DMS153 (cell line): ENCODE measurements at places on chromosomes 1 and 21.
A peak's percentile ranks its signal among the peaks of the same experiment; 100 is the strongest.

DNA sequence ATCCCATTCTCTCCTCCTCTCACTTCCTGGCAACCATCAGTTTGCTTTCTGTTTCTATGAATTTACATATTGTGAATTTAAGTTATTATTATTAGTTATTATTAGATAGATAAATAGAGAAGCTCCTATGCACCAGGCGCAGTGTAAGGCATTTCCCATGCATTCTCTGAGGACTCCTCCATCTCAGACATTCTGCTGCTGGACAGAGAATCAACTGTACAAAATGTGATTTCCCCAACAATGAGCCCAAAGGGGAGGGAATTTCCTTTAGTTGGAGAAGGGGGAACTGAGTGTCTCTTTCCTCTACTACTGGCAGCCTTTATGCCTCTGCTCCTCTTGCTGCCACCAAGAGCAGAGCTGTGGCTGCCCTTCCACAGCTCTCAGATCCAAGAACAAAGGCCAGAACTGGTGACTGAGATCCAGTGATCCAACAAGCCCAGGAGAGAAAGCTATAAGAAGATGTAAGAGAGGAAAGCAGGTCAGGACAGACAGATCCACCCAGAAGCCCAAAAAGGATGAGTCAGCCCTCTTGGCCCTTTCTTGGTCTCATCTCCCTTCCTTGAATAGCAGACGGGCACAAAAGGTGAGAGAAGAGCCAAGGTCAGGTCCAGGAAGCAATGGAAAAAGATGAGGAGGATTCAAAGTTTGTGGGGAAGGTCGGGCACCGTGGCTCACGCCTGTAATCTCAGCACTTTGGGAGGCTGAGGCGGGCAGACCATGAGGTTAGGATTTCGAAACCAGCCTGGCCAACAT, 3.5 kb upstream of the IVL start:
- no peak for DNase-seq

- no peak for DNase-seq
Observed at GRCh38 chr1:197920414-197921117, 3.4 kb downstream of the LHX9 start.

DNA sequence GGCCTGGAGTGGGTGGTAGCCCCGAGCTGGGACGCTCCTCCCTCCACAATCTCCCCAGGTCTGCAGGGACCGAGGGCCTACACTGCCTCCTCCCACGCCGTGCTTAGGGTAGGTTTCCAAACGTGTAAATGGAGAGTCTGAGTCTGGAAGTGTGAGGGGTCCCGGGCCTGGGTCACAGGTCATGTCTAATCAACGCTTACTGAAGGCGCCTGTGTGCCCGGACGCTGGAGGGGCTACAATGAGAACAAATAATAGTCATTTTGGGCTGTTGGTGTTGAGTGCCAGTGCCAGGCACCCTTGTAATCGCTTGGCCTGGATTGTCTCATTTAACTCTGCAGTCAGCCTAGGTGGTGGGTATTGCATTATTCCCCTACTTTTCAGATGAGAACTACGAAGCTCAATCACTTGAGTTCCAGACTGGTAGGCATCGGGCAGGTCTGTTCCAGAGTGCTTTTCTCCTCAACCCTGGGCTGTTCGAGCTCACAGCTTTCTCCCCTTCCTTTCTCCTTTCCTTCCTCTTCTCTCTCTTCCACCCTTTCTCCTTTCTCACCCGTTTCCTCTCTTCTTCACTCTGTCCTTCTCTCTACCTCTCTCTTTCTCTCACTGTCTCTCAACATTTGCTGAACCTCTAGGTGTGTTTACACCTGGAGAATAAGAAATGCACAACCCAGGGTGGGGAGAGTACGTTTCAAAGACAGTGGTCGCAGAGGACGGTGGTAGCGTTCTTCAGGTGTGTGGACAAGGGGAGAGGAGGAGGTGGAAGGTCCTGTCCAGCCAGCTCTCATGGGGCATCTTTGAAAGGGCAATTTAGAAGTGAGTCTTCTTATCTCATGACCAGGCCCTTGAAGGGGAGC, 883 bp downstream of the SLC66A1 start:
- DNase-seq = no peak

DNA sequence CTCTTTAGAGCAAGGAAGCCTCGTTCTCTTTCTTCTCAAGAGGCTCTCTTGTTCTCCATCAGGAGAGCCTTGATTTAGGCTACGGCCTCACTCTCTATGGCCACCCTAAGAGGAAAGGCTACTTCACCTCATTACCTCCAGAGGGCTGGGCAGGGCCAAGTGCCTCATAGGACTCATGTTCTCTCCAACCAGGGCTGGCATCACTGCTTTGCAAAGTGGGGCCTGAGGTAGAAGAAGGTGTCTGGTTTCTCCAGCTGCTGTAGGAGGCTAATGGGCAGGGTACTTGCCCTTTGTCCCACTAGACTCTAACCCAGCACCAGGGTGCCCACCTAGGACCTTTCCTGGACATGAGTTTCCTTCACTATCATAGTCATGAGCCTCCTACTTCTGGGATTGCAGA, 2.1 kb upstream of the ATXN7L2 start:
- no peak for DNase-seq

DNA sequence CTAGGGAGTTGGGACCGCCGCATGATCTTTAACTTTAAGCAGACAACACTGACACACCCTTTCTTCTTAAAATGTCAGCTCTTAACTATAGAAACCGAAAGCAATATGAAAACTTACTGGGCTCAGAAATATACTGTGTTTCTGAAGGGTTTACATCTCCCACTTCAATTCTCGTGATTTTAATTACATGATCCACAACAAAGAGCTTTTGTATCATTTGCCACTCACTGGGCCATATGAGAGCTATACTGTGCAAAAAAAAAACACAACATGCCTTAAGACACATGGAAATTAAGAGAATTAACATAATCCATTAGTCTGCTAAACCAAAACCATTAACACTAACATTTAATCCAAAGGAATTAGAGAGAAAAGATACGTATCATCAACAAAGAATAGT, 35.0 kb upstream of the RAP1GAP start:
- DNase-seq = no peak

DNA sequence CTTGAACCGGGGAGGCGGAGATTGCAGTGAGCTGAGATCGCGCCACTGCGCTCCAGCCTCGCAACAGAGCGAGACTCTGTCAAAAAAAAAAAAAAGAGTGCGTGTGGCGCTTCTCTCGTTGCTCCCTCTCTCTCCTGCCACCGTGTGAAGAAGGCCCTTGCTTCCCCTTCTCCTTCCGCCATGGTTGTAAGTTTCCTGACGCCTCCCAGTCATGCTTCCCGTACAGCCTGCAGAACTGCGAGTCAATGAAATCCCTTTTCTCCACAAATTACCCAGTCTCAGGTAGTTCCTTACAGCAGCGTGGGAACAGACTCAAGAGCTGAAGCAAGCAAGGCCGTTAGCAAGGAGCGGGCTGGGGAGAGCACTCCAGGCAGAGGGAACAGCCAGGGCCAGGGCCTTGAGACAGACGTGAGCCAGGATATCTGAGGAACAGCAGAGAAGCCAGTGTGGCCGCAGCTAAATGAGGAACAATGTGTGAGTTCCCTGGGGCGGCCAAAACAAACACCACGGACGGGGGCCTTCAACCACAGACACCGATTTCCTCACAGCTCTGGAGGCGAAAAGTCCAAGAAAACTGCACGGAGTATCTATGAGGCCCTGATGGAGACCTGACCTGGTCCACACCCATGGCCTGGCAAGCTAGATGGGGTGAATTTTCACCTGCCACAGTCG, 54.2 kb upstream of the ETS2 start:
- DNase-seq = no peak

- no peak for DNase-seq
Observed at GRCh38 chr1:220483700-220484099, 44.2 kb upstream of the MARK1 start.

DNA sequence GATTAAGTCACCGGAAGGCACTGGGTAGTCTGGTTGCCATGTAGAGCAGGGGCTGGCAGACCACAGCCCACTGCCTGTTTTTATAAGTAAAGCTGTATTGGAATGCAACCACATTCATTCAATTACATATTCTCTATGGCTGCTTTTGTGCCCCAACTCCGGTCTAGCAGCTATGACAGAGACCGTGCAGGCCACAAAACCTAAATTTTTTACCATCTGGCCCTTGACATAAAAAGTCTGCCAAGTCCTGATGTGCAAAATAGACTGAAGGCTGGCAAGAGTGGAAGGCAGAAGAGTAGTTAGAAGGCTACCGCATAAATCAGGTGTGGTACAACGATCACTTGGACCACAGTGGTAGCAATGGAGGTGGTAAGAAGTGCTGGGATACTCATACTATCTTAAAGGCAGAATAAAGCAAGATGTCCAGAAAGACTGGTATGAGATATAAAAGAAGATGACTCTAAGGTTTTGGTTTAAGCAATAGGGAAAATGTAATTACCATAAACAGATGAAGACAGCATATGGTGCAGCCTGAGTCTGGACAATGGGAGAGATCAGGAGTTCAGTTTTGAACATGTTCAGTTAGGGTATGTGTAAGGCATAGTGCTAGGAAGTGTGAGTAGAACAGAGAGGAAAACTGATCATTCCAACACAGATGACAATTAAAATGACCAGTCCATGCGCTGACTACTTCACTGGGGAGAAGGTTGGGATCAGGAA, 37.2 kb downstream of the EGLN1 start:
- DNase-seq = no peak

GRCh38 chr1:90149101-90149500, 154.2 kb downstream of the ZNF326 start:
- no peak for DNase-seq

GRCh38 chr1:155801149-155801548, 55.9 kb downstream of the GON4L start:
- DNase-seq = no peak

- peak; percentile 98 for DNase-seq
Observed at GRCh38 chr1:28882009-28882628, 32.2 kb upstream of the EPB41 start.

DNA sequence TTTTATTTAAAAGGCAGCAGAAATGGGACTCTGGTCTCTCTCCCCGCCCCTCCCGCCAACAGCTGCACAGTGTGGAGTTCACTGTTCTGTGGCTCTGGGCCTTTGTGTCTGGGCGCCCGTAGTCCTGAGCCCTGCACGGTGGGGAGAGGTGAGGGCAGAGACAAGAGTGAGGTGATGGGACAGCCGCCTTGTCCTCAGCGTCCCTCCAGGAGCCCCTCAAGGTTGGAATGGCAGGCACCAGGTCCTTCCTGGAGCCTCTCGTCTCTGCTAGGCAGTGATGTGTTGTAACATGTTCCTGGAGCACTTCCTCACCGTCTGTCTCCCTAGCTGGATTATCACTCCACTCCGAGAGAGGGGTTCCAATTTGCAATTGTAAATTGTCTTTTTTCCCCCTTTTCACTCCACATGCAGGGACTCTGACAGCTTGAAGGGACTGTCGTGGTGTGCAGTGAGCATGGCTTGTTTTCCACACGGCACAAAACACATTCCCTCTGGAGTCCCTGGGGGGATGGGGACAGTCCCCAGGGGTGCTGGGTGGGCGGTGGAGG, 44.6 kb upstream of the C1orf174 start:
- DNase-seq = peak; percentile 15

DNA sequence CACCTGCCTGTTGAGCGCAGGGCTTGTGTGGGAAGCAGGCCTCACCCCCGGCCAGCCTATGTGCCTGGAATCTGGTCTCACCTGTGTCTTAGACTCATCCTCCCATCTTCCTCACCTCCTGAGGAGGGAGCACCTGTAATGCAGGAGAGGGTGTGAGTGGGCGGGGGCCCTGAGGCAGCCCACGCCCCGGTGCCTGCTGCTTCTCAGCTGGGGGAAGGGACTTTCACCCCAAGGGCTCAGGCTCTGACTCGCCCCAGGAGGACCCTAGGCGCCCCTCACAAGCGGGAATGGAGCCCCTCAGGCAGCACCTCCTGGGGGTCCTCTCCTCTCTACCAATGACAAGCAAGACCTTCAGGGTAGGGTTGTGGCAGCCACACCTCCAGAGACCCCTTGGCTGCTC, 6.7 kb upstream of the ZNF670 start:
- DNase-seq = no peak

DNA sequence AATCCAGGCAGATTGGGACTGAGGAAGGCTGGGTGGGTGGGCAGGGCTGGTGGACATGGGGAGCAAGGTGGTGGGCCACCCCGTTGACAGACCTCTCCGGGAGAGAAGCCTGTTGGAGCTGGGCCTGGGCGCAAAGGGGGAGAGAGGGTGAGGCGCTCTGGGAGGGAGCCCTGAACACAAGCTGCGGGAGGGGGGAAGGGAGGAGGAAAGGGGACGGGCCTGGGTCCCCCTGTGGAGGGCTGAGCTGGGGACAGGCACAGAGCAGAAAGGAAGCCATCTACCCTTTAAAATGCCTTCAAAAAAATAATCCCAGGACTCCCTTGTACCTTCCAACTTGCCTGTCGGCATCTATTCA, 161.8 kb downstream of the PSMG1 start:
- DNase-seq = no peak

- DNase-seq = no peak
Observed at GRCh38 chr21:40164905-40165772, 297.9 kb downstream of the PCP4 start.

DNA sequence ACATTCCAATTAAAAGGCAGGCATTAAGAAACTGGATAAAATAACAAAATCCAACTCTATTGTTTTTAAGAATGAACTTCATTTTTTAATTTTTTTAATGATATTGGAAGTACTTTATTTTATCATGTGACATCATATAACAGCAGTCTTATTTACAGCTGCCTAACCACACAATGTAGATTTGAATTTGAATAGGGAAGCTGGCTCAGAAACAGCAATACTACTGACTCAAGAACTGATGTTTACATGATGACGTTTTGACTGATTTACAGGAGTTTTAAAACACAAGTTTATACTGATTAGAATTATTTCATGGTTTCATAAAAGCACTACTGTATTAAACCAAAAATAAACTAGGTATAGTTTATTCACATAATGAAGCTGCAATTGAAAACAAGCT, 348.7 kb upstream of the NR5A2 start:
- no peak for DNase-seq

GRCh38 chr1:2234762-2235113, 6.6 kb downstream of the SKI start:
- DNase-seq = no peak

GRCh38 chr1:75198761-75199160, 64.6 kb downstream of the LHX8 start:
- no peak for DNase-seq

DNA sequence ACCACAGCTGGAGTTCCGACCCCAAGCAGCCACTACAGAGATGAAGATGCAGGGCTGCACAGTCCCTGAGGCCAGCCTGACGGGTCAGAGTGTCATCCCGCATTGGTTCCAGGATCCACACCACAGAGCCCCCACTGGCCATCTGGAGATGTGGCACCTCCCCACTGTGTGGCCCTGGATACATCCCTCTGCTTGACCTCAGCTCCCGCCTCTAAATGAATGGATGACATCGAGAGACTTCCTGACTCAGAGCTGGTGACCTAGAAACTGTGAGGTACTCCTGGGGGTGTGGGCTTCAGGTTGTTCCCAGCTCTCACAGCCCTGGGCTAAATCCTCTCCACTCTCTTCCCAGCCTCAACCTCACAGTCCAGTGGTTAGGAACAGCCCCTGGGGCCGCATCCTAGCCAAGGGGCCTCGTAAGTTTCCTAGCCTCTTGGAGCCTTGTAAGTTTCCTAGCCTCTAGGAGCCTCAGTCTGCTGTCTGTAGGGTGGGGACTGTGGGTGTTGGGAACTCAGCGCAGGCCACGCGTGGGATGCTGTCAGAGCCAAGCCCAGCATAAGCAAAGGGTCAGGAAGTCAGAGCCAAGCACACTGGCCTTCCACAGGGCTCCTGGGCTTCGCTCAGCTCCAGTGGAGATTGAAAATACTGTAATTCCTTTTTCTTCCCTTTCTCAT, 87.5 kb upstream of the RUNX3 start:
- DNase-seq = no peak

GRCh38 chr1:198564716-198565115, 24.2 kb upstream of the ATP6V1G3 start:
- no peak for DNase-seq

GRCh38 chr1:25677193-25677773, 60.7 kb downstream of the MAN1C1 start:
- DNase-seq = peak; percentile 40
